Stimulated activated CD4-positive, alpha-beta T cell treated with anti-CD3 and anti-CD28 coated beads, Interleukin-12 subunit alpha, Interleukin-12 subunit beta, amount 100 ng/mL, for 24 hours (primary cell): ENCODE measurements at places on chromosomes 16 and 17.

DNA sequence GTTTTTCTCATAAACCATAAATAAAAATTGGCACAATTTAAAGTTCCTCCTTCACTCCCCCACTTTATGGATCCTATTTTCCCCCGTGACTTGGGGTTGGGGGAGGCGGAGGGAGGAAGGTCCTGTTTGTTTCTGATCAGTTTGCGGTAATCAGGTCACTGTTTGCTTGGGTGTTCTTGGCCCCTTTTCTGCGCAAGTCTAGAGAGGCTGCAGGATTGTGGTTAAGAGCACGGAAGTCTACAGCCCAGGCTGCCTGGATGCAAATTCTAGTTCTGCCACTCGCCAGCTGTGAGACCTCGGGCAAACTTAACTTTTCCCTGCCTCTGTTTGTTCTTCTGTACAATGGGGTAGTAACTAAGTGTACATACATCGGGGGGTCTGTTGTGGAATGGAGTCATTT is 12.1 kb downstream of the ATP2C2 start:
- DNase-seq, result no peak

DNA sequence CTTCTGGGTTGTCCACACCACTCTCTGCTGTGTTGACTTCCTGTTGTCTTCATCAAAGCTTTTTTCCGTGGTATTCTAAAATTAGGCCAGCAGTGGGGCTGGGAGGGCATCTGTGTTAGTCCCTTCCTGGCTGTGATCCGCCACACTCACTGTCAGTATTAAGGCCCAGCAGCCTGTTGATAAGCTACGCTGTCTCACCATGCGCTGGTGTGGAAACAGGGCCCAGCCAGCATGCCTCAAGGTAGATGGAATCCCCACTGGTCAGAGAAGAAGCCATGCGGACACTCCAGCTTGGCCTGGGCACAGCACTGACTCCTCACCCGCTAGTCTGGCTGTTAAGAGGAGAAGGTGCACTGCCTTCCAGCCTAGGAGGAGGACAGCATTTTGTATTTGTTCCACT is 11.4 kb downstream of the CDR2L start:
- no peak for DNase-seq

DNA sequence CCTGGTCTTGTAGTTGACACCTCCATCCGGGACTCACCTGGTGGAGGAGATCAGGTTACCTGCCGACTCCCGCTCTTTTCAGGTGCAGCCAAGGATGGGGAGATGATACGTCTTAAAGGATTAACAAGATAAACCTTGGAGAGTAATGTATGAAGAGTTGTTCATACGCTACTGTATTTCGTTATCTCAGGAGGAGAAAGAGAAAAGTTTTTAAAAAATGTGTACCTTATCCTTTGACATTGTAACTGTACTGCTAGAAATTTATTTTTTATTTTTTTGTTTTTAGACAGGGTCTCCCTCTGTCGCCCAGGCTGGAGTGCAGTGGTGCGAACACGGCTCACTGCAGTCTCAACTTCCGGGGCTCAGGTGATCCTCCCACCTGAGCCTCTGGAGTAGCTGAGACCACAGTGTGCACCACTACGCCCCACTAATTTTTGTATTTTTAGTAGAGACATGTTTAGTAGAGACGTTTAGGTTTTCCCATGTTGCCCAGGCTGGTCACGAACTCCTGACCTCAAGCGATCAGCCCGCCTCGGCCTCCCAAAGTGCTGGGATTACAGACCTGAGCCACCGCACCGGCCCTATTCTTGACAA is 764 bp upstream of the SMURF2 start:
- no peak for DNase-seq

- no peak for DNase-seq
These were observed 20.2 kb upstream of the OR3A1 start for GRCh38 chr17:3318336-3318735.

DNA sequence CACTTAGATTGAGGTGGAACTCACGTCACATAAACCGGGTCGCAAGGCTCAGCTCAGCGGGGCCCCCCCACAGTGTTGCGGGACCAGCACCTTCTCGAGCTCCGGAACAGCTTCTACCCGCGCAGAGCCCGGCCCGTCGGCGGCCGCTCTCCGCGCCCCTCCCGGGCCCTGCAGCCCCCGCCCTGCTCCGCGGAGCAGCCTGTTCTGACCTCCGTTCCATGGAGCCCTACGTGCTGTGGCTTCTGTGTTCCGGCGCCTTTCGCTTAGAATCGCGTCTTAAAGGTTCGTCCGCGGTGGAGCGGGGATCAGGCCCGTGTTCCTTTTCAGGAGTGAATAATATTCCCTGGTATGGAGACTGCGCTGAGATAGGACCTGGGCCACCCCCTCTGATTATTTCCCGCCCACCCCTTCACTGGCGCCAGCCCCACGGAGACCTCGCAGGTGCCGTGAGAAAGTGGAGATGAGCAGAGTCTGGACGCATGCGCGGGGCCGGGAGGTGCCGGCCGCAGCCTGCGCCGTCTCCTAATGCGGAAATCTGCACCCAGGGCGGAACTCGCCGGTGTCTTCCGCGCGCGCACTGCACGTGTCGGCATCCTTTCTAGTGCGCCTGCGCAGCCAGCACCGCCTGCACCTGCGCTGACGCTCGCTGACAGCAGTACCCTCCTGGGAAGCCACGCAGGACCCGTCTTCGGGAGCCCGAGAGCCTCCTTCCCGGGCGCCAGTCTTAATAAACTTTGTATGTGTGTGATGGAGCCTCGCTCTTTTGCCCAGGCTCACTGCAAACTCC is 30.9 kb downstream of the ZNF778 start:
- DNase-seq, result no peak

DNA sequence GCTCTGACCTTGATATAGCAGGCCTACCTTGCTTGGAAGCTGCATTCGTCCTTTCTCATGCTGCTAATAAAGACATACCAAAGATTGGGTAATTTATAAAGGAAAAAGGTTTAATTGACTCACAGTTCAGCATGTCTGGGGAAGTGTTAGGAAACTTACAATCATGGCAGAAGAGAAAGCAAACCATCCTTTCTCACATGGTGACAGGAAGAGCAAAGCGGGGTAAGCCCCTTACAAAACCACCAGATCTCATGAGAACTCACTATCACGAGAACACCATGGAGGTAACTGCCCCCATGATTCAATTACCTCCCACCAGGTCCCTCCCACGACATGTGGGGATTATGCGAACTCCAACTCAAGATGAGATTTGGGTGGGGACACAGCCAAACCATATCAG is 6.0 kb upstream of the MAPT start:
- DNase-seq, result no peak

DNA sequence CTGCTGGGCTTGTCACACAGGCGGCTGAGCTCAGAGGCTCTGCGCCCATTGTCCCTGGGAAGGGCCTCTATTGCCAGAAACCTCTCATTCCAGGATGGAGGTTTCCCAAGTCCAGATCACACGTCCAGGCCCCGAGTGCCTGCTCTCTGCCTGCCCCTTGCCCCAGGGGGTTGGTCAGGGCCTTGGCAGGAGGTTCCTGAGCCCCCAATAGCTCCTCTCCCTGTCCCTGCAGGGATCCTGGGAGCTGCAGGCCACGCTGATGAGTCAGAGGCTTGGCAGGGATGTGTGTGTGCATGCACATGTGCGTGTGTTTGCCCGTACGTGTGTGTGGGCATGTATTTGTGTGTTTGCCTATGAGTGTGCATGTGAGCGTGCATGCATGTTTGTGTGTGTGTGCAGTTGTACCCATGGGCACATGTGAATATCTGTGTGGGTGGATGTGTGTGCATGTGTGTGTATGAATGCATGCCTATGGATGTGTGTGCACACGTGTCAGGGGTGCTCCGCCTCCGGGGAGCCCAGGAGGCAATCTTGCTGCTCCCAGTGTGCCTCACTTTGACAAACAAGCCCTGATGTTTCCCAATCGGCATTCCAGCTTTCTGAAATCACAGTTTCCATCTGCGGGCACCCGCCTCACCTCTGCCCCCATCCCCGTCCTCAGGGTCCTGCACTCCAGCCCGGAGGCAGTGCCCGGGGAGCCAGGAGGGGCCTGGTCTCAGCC is 98.4 kb upstream of the GSE1 start:
- DNase-seq, result no peak

- DNase-seq, result no peak
These were observed 14.2 kb downstream of the B4GALNT2 start for GRCh38 chr17:49146620-49147306.
